Activated naive CD8-positive, alpha-beta T cell treated with anti-CD3 and anti-CD28 coated beads for 36 hours (primary cell): ENCODE measurements at places on chromosomes 2 and 18. TPM values are rescaled to one million over a fixed set of nuclear protein-coding genes. Genes with fewer than 3 reads are reported as not detected.

DNA sequence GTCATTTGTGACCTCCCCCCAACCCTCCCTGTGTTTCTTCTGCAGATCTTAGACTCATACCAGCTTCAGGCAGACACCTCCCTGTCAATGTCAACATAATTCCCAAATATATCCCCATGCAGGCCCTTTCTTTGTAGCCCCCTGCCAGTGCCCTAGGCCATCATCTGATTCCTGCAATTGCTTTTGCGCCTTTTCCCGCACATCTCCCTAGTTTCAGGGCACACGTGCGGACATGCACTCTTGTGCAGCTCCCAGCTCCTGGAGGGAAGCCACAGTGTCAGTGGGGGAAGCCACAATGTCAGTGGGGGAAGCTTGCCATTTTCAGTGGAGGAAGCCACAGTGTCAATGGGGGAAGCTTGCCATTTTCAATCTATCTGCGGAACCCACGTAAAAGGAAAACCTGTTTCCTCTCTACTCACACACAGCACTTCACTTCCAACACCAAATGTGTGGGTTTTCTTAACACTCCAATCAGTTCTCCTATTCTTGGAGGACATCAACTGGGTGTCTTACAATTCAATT lies 256.4 kb downstream of the ACKR3 start:
- H3K36me3 ChIP-seq: no peaks in the 10 kb centered on the region
- no peak overlapping the region for H3K27ac ChIP-seq
- no peak overlapping the region for H3K4me3 ChIP-seq
- no peaks in the 10 kb centered on the region for H3K27me3 ChIP-seq
- no peaks in the 10 kb centered on the region for H3K4me1 ChIP-seq
- no peak for DNase-seq

- H3K27ac ChIP-seq: no peak overlapping the region
- no peaks in the 10 kb centered on the region for H3K27me3 ChIP-seq
- no peak for DNase-seq
- no peaks in the 10 kb centered on the region for H3K4me1 ChIP-seq
- peaks cover 3% of the 10 kb centered on the region for H3K36me3 ChIP-seq
These were observed 205.1 kb downstream of the TWIST2 start for GRCh38 chr2:239052798-239053665.

GRCh38 chr2:216107320-216107719 lies 1.8 kb upstream of the XRCC5 start:
- no peak overlapping the region for H3K27ac ChIP-seq
- H3K27me3 ChIP-seq: peaks cover 3% of the 10 kb centered on the region
- H3K4me3 ChIP-seq: no peak overlapping the region
- no peak for DNase-seq

- peaks cover 43% of the 10 kb centered on the region for H3K4me1 ChIP-seq
- peaks cover 9% of the 10 kb centered on the region for H3K36me3 ChIP-seq
- no peaks in the 10 kb centered on the region for H3K27me3 ChIP-seq
These were observed 37.9 kb downstream of the GALNT1 start for GRCh38 chr18:35619464-35619863.

- no peaks in the 10 kb centered on the region for H3K36me3 ChIP-seq
- H3K27ac ChIP-seq: no peak overlapping the region
- DNase-seq: no peak
- no peak overlapping the region for H3K4me3 ChIP-seq
- peaks cover 39% of the 10 kb centered on the region for H3K27me3 ChIP-seq
- H3K4me1 ChIP-seq: no peaks in the 10 kb centered on the region
These were observed 32.5 kb upstream of the REG3G start for GRCh38 chr2:78992807-78993517.

DNA sequence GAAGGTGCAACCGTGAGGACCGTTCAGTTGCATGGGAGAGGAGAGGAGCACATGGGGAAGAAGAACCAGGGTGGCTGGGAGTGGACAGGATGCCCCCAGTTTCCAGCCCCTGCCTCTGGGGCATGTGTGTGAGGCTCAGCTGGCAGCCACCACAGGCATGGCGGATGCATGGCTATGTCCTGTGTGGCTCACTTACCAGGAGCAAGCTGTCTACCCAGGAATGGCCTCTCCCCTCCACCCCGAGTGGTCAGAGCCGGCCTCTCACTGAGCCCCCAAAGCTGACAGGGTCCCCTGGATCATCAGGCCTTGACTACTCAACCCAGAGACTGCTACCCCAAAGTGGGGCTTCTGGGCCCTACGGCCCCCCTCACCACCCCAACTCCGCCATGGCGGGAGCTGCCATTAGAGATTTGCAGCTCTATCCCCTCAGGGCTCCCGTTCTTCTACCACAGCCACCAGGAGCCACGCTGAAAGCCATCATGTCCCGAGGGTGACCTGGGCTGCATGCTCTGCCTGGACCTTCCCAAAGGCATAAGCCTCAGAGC lies 65.3 kb downstream of the RHOB start:
- H3K27ac ChIP-seq: no peak overlapping the region
- no peak overlapping the region for H3K4me3 ChIP-seq
- no peaks in the 10 kb centered on the region for H3K36me3 ChIP-seq

OSR1 gene
- total RNA-seq: not detected

ZSWIM2 gene
- not detected for total RNA-seq

RBKS gene
- total RNA-seq: 5.4 TPM
